ENCODE measurements at places on chromosomes 7 and 10.

- DNase-seq = no peak
These were observed 445.8 kb downstream of the AUTS2 start for GRCh38 chr7:70044064-70044463.

- no peak for DNase-seq
These were observed 88.0 kb upstream of the TNS3 start for GRCh38 chr7:47669901-47670384.

GRCh38 chr7:81774551-81774950 lies 4.7 kb upstream of the HGF start:
- no peak for DNase-seq

DNA sequence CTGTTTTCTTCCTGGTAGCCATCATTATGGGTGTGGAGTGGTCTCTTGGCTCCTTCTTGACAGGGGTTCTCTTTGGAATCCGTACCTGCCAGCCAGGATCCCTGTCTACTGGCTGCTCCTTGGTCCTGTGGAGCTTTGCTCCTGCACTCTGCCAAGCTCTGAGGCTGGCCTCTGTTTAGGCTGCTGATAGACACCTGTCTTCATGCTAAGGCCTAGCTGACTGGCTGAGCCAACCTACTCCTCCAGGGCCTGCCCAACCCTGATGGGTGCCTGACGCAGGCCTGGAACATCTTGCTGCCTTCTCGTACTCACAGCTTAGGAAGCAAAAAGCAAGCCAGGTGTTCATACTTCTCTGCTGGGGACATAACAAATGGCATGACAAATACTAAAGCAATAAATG lies 333.6 kb upstream of the ZNF32 start:
- DNase-seq = no peak

DNA sequence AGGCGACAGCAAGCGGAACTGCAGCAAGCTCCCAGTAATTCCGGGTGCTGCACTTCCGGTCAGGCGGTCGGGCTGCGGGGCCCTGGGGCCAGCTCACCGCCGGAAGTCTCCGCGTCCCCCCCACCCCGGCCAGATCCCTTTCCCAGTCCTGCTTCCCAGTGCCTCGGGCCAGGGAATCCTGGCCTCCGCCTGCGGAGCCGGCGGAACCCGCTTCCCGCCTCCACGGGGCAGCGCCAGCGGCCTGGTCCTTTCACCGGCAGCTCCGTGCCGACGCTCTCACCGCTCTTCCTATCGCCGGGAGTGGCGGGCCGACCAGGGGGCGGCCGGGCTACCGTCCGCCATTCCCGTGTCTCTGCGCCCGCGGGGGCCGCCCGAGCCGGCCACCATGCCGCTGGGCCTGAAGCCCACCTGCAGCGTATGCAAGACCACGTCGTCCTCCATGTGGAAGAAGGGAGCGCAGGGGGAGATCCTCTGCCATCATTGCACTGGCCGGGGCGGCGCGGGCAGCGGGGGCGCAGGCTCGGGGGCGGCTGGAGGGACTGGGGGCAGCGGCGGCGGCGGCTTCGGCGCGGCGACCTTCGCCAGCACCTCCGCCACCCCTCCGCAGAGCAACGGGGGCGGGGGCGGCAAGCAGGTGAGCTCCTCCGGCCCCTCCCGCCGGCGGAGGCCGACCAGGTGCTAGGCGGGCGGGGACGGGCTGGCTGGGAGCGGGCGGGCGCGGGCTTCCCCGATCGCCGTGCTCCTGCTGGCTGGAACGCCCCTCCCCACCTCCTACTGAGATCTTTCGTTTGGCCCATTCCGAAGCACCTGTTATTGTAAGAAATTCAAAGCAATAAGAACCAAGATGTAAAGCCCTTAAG lies at the start of gene GATAD1:
Gene GATAD1, plus strand, starts transcription at position 138 of the 860 bp plus-strand sequence. Its CDS starts 248 bp downstream, at position 386.
- DNase-seq = peak; percentile 75

GRCh38 chr7:158074896-158075632 lies 512.6 kb downstream of the PTPRN2 start:
- no peak for DNase-seq

GRCh38 chr10:121285406-121286196 lies 312.6 kb downstream of the FGFR2 start:
- no peak for DNase-seq

DNA sequence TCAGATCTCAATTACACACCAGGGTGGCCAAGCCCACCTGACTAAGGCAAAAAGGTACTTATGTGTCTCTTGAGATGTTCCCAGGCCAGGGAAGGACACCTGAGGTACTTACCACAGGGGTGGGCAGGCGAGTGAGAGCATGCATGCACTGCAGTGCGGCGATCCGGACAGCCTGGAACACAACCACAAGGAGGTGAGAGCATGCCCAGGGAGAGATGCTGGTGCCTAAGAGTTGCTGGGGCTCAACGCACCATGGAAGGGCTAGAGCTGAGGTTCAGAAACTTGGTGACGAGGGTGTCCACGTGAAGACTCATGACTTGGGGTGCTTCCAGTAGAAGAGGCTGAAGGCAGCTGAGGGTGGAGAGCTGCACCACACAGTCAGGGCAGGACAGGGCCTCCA lies 13.1 kb downstream of the ZDHHC16 start:
- no peak for DNase-seq

GRCh38 chr10:78997635-78998618 lies 70.8 kb upstream of the ZMIZ1 start:
- no peak for DNase-seq

- DNase-seq = no peak
These were observed 605.4 kb downstream of the INHBA start for GRCh38 chr7:41097501-41097900.

DNA sequence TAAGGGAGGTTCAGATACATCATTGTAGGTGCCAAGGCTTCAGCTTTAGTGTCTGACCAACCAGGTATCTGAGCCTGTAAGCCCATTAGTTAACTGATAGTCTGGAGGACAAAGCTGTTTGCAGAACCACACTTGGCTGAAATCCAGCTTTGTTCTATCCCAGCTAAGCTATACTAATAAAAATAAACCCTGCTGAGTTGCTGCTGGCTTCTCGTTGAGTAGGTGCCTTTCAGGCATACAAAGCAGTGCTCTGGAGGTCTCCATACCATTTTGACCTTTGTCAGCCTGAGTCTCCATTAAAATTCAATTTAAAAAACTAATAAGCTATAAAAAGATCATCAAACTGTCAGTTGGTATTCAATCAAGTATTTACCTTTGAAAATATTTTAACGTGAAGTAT lies 22.0 kb downstream of the CDCA7L start:
- DNase-seq = no peak

- no peak for DNase-seq
These were observed 8.1 kb upstream of the VDAC2 start for GRCh38 chr10:75202321-75203045.

DNA sequence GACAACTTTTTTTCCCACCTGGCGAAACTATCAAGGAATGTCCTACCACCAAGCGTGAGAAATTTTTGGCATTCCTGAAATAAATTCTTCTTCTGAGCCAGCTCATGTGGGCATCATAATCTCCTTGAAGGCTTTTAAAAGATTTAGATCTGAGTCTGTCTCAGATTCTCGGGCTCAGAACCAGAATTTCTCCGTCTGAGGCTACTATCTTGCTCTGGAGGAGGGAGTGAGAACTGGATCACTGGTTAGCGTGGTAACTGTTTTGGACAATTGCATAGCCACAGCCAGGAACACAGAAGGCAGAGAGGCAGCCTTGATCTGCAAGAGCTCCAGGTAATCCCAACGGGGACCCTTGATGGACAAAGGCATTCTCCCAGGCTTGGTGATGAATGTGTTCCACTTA lies 1.0 kb upstream of the PLAC9 start:
- no peak for DNase-seq

DNA sequence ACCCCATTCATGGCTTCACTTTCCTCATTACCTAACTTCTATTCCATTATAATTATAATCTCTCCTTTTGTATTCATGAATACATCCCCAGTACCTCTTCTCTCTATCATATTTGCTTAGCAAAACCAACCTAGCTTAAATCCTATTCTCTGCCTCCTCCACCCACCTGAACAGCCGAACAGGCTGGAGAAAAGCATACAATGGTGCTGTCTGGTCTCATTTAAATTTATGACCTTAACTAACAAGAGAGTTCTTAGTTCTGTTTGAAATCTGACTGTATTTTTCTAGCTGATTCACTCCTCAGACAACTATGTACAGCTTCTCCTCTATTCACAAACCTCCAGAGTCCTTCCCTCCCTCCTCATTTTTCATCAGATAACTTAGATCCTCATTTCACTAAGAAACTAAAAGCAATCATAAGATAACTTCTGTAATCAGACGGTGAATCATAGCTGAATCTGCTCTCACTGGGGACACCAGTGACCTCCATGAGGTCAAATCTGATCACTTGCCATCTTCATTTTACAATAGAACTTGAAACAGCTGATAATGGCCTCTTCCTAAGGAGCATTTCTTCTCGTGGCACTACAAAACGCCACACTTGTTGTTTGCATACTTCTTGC lies 233.9 kb upstream of the AOAH start:
- no peak for DNase-seq

- peak; percentile 33 for DNase-seq
These were observed 13.7 kb downstream of the RPS24 start for GRCh38 chr10:78047314-78047891.

DNA sequence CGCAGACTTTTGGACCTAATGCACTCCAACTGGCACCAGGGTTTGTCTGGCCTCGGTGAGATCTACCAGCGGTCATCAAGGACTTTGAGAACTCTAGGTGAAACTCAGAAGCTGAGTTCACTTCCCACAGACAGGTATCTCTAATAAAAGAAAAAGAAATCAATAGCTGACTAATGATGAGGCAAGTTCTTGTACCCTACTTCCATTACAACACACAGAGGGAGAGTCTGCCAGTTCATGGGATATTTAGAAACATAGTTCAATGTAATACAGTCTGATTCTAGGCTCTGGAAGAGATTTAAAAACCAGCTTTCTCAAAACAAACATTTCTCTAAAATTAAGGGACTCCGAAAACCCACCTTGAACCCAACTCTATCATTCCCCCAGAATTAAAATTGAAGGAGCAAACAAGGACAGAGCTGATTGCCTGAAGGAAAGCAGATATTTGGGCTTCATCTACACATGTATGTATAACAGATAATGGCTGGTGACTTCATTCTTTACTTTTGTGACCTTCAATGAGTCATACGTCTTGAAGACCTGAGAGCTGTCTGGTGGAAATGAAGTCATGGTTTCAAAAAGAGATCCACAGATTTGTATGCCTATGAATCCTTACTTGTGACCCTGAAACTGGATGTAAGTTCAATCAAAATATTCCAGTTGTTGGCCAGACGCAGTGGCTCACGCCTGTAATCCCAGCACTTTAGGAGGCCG lies 2.7 kb upstream of the PNLIPRP1 start:
- DNase-seq = no peak
